ENCODE measurements at places on chromosomes 6 and 20.

GRCh38 chr20:41935259-41935791 is 317.1 kb upstream of the CHD6 start:
- no peak for DNase-seq

DNA sequence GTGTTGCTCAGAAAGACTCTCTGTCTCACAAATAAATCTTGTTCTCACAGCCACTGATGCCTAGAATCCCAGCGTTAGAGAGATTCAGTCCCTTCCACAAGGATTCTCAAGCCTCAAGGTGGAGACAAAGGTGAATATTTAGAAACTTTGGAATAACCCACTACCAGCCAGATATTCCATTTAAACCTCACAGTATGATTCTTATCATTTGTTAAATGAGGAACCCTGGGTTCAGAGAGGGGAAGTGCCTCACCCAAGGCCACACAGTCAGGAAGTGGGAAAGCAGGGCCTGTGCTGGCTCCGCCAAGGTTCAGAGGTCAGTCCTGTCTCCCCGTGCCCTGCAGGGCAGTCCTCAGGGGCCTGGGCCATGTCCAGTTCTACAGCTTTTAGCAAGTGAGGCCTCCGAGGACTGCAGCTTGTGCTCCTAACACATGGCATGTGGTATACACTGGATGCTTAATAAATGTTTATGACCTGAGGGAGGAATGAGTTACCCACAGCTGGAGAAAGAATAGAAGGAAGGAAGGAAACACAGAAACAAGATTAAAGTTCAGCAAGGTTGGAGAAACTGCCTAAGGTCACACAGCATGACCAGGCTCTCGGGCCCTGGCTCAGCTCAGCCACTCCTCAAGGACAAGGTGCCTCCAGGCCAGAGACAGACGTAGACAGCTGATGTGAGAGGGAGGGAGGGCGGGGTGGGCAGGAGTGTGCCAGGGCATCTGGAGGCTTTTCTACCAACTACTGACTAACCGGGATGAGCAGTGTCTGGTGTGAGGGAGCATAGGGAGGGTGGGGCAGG is 3.9 kb upstream of the TGM2 start:
- DNase-seq, result no peak

DNA sequence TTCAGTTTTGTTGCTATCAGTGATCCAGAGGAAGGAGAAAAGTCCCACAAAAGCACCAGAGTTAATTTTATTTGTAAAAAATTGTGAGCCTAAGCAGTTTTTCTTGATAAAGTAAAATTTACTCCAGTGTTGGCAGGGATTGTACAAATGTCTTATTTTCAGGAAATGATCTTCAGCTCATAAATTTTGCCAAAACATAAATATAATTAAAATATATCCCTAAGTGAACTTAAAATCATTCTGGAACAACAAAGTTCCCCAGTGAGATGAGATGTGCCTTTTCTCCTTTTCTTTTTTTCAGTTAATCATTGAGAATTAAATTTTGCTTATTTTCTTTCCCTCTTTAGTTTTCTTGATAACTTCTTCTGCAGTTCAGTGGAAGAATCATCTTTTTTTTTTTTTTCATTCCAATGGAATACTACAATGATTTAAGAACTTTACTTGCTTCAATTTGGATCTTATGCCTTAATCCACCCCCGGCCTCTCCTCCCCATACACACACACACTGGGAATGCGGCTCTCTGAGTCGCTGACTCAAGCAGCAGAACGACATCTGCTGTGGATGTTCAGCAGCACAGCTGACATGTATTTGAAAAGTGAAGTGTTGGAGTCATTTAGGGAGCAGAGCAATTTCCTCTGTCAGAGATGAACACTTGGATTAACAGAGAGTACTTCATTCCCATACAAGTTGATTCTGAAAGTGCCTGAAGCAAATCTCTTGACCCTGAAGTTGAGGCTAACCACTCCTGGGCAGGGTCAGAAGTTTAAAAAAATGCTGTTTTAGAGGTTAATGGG is 27.7 kb upstream of the LAMA4 start:
- DNase-seq, result no peak

GRCh38 chr6:96470296-96470695 is 51.3 kb upstream of the UFL1 start:
- DNase-seq, result no peak

- no peak for DNase-seq
Observed at GRCh38 chr6:138800377-138801150, 4.7 kb downstream of the ECT2L start.
